ENCODE measurements at places on chromosomes 13 and 19.
A peak's percentile ranks its signal among the peaks of the same experiment; 100 is the strongest.

GRCh38 chr19:4914736-4915501 is 5.6 kb downstream of the UHRF1 start:
- DNase-seq, result peak; percentile 20

GRCh38 chr13:102311901-102312300 is 89.9 kb downstream of the FGF14 start:
- no peak for DNase-seq

GRCh38 chr13:40540328-40541044 is 126.0 kb downstream of the FOXO1 start:
- DNase-seq, result peak; percentile 0

DNA sequence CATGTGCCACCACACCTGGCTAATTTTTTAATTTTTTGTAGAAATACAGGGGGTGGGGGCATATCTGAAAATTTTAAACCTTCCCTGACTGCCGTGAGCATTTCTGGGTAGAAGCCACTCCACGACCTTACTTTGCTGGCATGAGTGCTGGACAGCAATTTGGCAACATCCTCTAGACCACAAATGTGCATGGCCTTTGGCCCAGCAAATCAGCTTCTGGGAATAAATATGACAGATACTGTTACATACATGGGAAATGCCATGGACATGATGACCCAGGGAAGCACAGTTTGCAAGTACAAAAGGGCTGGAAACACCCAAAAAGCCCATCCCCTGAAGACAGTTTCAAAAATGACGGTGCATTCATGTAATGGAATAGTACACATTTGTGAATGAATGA is 3.2 kb upstream of the PVR start:
- no peak for DNase-seq

GRCh38 chr19:44636439-44637389 is 7.0 kb upstream of the PVR start:
- peak; percentile 22 for DNase-seq

GRCh38 chr19:5220866-5221265 is 119.7 kb downstream of the PTPRS start:
- DNase-seq, result no peak

DNA sequence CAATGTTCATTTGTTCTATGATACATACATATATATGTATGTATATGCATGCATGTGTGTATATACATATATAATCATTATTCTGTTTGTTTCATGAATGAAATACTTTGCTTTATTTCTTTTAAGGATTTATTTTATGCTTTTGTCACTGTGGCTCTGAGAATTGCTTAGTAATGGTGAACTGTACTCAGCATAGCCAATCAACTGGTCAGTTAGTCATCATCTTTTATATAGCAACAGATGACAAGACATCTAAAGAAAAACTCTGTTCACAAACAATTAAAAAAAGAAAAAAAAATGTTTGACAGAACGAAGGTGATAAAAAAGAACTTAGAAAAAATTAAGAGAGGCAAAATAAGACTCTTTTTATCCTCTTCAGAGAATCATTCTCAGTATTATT is 1440.3 kb downstream of the PCDH9 start:
- no peak for DNase-seq

GRCh38 chr19:6527893-6528543 is 2.8 kb upstream of the TNFSF9 start:
- no peak for DNase-seq

GRCh38 chr13:112692586-112692985 is 2.7 kb downstream of the ATP11A start:
- DNase-seq, result no peak

GRCh38 chr19:15576526-15577156 is 38.4 kb upstream of the CYP4F8 start:
- no peak for DNase-seq

DNA sequence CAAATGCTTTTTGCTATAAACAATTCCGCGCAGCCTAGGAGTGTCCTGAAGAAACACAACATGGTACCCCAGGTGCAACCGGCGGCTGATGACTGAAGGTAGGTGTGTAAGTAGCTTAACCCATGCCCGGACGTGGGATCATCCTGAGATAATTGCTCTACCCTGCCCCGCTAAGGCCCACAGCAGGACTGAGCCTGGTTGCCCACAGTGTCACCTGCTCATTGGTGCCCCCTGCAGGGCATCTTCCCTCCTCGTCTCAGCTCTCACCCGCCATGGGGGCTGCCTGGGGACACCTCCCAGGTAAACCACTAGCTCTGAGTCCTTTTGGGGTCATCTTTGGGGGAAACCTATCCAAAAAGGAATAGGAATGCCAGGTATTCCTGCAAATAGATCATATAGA is 22.3 kb downstream of the TMEM161A start:
- DNase-seq, result peak; percentile 68

GRCh38 chr13:66501181-66501580 is 729.0 kb downstream of the PCDH9 start:
- DNase-seq, result no peak

GRCh38 chr13:86946734-86947133 is 724.4 kb upstream of the SLITRK5 start:
- DNase-seq, result peak; percentile 0
